Motor neuron (in vitro differentiated cells): ENCODE measurements at places on chromosomes 11 and 22.

DNA sequence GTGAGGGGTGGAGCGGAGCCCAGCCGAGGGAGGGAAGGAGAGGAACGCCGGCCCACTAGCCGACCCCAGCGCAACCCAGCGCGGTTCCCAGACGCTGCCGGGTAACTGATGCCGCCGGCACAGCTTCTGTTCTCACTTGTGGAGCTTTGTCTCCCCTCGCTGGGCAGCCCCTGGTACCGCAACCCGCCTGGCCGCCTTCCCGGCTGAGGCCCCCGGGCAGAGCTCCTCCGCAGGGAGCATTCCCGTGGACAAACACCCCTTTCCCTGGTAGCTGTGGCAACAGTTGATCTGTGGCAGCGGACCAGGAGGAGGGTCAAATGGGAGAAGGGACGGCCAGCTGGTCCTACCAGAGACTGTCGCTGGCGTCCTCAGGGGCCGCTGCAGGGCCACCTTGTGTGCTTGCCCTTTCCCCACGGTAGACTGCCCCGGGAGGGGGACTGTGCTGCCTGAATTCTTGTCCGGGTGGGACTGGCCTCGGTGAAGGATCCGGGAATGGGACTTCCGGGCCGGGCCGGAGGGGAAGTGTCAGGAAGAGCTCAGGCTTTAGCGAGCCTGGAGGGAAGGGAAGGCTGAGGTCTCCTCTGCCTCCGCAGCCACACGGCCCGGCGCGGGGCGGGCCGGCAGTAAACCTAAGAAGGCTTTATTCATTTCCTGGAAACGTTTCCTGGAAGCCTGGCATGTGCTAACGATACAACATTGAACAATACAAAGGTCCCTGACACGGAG, 468.0 kb downstream of the OPCML start:
- peak; percentile 95 for ATAC-seq

DNA sequence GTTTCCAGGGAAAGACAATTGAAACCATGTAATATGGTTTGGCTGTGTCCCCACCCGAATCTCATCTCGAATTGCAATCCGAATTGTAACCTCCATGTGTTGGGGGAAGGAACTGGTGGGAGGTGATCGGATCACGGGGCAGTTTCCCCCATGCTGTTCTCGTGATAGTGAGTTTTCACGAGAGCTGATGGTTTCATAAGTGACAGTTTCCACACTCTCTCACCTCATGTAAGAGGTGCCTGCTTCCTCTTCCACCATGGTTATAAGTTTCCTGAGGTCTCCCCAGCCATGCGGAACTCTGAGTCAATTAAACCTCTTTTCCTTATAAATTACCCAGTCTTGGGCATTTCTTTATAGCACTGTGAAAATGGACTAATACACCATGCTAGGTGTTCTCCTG, 148.3 kb upstream of the CADM1 start:
- ATAC-seq, result no peak

DNA sequence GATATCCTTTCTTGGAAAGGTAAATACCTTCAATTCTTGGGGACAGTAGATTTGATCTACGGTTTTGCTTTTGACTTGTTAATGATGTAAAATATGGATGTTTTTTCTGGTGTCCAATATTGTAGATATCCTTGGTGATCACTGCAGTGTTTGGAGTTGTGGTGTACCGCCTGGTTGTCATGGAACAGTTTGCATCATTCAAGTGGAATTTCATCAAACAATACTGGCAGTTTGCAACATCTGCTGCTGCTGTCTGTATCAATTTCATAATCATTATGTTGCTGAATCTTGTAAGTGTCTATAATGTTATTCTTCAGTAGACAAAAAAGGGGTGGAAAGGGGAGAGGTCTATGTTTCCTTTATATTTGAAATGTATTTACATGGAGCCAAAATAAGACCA, 27.4 kb upstream of the MUC15 start:
- no peak for ATAC-seq

DNA sequence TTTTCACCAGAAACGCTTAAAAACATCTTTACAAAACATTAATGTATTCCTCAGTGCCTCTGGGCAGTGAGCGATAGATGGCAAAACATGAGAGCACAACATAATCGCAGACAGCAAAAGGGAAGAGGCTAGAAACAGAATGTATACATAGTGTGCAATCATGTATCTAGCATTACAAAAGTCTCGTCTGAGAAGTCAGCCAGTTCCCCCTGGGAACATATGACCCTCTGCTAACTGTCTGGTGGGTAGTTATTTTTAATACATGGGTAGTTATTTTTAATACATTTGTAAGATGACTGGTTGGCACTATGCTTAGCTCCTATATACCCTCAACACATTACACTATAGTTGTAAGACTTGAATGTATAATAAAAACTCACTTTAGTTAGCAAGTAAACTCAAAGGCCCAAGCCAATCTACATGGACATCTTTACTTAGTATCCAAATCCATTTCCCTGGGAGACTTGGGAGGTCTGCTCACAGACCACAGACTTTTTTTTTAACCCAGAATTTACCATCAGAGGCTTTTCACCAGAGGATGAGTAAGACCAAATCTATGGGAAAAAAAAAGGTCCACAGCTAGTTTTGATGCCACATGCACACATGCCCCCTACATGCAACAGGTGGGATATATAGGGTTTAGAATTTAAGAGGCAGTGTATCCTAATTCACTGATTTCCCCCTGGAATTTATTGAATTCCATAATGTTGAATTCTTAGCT, 71.7 kb downstream of the AMBRA1 start:
- ATAC-seq, result no peak

DNA sequence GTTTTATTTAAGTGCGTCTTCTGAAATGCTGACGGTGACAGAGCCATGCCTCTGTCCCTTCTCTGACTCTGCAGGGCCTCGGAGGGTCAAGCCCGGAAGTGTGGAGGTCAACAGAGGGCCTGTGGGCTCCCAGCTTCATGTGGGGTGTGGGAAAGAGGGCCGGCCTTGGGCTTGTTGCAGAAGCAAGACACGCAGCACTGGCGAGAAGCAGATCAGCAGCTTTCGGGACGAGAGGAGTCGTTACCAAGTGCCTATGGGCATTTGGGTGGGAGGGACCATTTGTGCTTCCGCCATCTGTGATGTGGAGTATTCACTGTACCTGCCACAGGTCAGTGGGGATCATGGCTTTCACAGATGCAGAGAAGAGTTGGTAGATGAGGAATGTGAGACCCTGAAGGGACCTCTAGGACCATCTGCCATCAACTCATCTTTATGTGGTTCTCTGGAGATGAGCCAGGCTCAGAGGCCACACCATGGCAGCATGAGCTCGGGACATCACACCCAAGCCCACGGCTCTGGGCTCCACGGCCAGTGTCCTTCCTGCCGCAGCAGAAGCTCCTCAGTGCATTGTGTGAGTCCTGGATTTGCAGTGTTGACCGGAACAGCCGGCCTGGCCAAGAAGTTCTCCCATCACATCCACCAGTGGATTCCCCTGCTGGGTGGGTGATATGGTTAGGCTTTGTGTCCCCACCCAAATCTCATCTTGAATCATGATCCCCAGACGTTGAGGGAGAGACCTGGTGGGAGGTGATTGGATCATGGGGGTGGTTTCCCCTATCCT, 590.7 kb downstream of the TBC1D22A start:
- no peak for ATAC-seq

- ATAC-seq, result no peak
These were observed 36.6 kb upstream of the GRAMD4 start for GRCh38 chr22:46583571-46583970.

GRCh38 chr11:57761301-57762234, at the start of gene CTNND1:
Gene CTNND1 (plus strand): TSS chr11:57761802. CDS start chr11:57791479, 29,677 bp downstream.
- ATAC-seq, result peak; percentile 95

GRCh38 chr11:61026121-61027031, 54.9 kb downstream of the CD6 start:
- ATAC-seq, result no peak

DNA sequence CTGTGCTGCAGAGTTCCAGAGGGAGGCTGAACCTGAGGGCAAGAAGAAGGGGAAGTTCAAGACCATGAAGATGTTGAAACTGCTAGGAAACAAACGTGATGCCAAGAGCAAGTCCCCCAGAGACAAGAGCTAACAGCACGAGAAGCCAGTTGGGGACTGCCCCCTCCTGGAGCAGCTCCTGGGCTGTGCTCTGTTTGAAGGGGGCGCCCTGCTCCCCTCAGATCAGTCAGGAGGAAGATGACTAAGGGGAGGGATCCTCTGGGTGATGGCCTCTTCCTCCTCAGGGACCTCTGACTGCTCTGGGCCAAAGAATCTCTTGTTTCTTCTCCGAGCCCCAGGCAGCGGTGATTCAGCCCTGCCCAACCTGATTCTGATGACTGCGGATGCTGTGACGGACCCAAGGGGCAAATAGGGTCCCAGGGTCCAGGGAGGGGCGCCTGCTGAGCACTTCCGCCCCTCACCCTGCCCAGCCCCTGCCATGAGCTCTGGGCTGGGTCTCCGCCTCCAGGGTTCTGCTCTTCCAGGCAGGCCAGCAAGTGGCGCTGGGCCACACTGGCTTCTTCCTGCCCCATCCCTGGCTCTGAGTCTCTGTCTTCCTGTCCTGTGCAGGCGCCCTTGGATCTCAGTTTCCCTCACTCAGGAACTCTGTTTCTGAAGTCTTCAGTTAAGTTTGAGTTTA, 12.6 kb downstream of the C22orf23 start:
- ATAC-seq, result no peak

DNA sequence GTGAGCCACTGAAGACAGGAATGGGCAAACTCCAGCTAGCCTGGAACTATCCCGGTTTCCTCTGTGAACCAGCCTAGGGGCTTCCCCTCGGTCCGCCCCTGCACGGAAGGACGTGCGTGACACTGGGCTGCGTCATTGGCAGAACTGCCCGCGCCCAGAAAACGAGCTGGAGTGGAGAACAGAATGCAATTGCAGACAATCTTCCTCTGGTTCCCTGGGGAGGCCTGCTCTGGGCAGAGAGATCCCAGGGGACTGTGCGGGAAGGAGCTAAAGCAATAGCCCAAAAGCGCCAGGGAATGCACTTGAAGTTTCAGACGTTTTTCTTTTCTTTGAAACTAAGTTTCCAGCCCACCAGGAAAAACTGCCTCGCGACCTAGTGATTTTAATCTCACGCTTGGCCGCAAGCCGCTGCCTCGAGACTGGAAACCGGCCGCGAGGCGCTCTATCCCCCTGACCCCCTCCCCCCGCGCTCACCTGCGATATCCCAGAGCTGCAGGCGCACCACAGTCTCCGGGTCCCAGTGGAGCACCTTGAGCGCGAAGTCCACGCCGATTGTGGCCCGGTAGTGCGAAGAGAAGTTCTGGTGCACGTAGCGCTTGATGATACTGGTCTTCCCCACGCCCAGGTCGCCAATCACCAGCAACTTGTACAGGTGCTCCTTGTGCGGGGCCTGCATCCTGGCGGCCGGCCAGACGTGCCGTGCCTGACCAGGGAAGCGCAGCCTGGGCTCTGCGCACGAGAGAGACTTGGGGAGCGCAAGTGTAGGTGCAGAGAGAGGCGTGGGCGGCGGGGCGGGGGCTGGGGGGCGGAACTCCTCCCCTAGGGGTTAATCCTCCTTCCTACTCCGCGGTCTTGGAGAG, at the start of gene RAB38:
Gene RAB38 (minus strand): TSS at position 735 of the 860 bp plus-strand sequence. CDS start 59 bp downstream, at position 676.
- peak; percentile 82 for ATAC-seq

DNA sequence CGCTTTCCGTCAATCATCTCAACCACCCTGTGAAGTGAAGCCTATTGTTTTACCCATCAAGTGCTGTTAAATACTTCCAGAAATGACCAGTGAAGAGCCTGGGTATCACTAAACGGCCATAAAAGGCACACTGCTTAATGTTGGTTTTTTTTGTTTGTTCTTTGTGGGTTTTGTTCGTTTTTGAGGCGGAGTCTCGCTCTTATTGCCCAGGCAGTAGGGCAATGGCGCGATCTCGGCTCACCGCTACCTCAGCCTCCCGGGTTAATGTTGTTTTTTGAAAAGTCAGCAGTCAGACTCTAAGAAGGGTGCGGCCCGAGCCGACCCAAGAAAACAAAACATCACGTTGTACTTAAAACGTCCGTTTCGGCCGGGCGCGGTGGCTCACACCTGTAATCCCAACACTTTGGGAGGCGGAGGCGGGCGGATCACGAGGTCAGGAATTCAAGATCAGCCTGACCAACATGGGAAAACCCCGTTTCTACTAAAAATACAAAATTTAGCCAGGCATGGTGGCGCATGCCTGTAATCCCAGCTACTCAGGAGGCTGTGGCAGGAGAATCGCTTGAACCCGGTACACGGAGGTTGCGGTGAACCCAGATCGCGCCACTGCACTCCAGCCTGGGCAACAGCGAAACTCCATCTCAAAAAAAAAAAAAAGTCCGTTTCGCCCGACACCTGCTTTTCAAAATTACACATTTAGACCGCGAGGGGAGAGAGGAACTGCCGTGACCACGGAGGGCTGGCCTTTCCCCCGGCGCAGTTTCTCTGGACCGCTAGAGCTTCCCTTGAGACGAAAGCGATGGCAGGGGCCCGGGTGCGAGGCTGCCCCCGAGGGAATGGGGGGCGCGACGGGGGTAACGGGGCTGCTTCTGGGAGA, 714 bp downstream of the CD59 start:
- peak; percentile 54 for ATAC-seq

- ATAC-seq, result no peak
These were observed 452.7 kb upstream of the CCDC179 start for GRCh38 chr11:23313001-23313400.

DNA sequence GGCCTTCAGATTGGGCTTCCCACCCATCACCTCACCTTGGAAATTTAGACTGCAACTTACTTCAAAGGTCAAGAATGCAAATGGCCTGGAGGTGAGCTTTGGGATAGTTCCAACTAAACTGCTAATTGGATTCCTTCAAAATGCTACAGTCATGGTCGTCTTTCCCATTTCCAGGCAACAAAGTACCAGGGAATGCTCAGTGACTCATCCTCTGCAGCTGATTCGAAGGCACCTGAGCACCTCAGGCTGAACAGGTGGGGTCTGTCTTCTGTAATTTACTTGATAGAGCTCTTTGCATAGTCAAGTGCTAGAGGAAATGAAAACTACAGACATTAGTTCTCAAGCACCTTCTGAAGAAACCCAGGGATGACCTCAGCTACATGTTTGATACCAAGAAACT, 20.5 kb upstream of the FSHB start:
- ATAC-seq, result no peak

GRCh38 chr11:60511393-60511792, 3.8 kb upstream of the MS4A13 start:
- no peak for ATAC-seq

GRCh38 chr22:45726081-45726480, 54.4 kb downstream of the ATXN10 start:
- ATAC-seq, result no peak

- no peak for ATAC-seq
These were observed 533.5 kb downstream of the BUD13 start for GRCh38 chr11:116239247-116239646.

GRCh38 chr11:108838792-108839105, 173.9 kb downstream of the DDX10 start:
- ATAC-seq, result no peak

DNA sequence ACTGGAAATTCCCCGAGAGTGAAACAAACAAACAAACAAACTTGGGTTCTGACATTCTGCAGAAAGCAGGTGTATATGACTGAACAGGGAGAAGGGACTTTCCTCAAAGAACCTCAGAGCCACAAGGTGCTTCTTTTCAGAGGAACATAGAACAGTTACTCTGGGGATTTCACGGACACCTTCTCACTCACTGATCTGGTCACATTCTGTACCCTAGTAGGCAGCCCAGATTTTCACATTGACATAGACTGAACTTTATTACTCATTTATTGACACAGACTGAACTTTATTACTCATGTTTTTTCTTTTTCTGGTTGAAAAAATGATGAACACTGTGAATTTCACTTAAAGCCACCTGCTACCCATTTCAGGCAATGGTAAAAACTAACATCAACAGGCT, 263.0 kb downstream of the OPCML start:
- ATAC-seq, result no peak

- ATAC-seq, result peak; percentile 8
These were observed 764.2 kb downstream of the BRD1 start for GRCh38 chr22:49063545-49063890.

- no peak for ATAC-seq
These were observed 13.3 kb downstream of the TBRG1 start for GRCh38 chr11:124635932-124636331.
